Left lung (tissue), 14 donors: ENCODE measurements at places on chromosomes 7 and 10. TPM values are rescaled to one million over a fixed set of nuclear protein-coding genes. Genes with fewer than 3 reads are reported as not detected.

The SPDYE5 gene
- total RNA-seq = not detected

The GNAT3 gene
- total RNA-seq = not detected

The MEIG1 gene
- not detected for total RNA-seq

The POU6F2 gene
- total RNA-seq = 0.18 TPM

The OGDH gene
- total RNA-seq = 159 TPM

The ASAH2 gene
- 0.68 TPM for total RNA-seq

The CALML3 gene
- not detected for total RNA-seq

The TUBAL3 gene
- not detected for total RNA-seq

GRCh38 chr7:108138911-108139310 lies 8.8 kb upstream of the LAMB4 start:
- no peak for DNase-seq

GRCh38 chr7:25180592-25180923 lies 47.7 kb downstream of the NPVF start:
- DNase-seq = no peak

DNA sequence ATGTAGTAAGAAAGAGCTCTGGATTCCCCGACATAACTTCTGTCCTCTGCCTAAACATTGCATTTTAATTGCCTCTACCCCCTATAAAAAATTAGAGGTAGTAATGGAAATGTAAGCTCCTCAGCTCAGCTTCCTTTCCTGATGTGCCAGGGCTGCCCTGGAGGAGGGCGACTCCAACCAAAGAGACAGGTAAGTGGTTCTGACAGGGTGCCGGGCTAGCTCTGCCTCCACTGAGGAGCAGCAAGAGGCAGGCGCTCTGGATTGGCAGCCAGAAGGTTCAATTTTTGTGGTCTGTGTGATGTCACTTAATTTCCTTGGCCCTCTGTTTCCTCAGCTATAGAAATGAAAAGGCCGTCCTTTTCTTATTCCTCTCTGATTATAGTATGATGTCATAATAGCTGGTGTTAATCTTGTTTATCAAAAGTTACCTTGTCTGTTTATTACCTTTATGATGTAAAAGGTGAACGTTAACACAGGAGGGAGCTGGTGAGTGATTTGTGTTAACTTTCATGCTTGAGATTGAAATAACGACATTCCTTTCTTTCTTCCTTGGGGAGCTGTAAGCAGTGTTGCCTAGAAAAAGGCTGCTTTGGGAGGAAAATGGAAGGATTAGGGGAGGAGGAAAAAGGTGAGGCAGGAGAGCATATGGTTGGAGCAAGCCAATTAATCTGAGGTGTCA lies 51.8 kb downstream of the ANLN start:
- DNase-seq = no peak

DNA sequence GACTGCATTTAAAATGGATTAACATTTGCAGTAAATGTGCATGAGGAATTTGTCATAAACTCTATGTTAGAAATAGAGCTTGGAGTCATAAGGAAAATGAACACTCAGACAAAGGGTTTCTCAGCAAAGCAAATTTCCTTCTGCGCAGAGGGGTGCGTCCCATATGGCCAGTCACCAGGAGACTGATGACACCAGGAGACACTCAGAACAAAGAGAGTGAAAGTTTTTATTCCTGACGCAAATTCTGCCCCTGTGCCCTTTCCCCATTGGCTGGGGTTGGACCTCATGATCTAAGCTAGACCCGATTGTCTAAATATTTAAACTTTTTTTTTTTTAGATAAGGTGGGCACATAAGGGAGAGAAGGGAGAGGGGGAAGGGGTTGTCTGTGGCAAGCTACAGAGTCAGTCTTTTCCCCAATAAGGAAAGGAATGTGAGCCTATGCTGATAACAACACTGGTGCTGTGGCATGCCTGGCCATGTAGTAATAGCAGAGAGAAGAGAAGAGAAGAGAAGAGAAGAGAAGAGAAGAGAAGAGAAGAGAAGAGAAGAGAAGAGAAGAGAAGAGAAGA lies 202.0 kb downstream of the POM121L12 start:
- DNase-seq = no peak

DNA sequence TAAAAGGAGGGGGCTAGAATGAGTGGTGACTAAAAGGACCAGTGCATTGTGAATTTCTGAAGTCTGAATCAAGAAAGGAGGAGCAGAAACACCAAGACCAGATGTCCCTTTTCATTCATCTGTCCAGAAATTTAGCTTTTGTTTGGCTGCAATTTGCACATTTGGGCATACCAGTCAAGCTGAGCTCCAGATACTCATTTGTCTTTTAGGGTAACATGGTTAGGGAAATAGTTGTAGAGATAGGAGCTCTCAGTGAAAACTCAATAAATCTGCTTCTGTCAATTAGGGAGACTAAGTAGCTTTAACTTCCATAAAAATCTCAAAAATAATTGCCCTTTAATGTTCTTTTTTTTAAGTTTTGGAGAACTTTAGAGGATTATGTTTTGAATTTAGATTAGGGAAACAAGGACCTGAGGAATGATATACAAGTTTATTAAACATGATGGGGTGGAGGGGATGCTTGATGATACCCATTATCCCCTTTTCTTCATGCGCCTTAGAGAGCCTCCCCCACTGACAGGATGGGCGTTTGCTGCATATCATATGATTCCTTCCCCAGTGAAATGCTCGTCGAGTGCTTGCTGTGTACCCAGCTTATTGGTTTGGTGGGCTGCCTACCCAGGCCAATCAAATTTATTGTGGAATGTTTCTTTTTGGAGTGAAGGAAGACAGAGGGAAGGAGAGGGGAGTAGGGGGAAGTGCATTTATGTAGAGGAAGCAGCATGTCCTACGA lies 50.7 kb upstream of the RPA3 start:
- no peak for DNase-seq

DNA sequence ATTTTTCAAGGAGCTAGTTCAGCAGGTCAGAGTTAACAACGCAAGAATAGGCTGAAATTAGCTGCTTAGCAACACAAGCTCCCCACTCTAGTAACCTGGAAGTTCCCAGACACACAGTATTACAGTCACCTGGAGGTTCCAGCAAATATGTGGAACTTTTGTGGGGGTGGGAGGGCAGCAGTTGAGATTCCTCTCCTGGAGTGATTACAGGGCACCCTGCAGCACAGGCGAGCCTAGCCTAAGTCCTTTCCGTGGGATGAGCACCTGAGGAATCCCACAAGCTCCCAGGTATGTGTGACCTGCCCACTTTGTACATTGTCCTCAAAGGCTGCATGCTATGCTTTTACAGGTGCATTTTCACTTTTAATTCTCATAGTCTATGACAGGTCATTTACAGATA lies 13.6 kb downstream of the TPK1 start:
- DNase-seq = no peak
